ENCODE measurements at places on chromosomes 11 and 22.

- peak; percentile 28 for DNase-seq
These were observed 1.4 kb upstream of the RDX start for GRCh38 chr11:110297726-110298300.

GRCh38 chr11:36041988-36042611 lies 98.2 kb downstream of the LDLRAD3 start:
- no peak for DNase-seq

- DNase-seq: no peak
These were observed 6.5 kb upstream of the SCUBE1 start for GRCh38 chr22:43349636-43350035.

DNA sequence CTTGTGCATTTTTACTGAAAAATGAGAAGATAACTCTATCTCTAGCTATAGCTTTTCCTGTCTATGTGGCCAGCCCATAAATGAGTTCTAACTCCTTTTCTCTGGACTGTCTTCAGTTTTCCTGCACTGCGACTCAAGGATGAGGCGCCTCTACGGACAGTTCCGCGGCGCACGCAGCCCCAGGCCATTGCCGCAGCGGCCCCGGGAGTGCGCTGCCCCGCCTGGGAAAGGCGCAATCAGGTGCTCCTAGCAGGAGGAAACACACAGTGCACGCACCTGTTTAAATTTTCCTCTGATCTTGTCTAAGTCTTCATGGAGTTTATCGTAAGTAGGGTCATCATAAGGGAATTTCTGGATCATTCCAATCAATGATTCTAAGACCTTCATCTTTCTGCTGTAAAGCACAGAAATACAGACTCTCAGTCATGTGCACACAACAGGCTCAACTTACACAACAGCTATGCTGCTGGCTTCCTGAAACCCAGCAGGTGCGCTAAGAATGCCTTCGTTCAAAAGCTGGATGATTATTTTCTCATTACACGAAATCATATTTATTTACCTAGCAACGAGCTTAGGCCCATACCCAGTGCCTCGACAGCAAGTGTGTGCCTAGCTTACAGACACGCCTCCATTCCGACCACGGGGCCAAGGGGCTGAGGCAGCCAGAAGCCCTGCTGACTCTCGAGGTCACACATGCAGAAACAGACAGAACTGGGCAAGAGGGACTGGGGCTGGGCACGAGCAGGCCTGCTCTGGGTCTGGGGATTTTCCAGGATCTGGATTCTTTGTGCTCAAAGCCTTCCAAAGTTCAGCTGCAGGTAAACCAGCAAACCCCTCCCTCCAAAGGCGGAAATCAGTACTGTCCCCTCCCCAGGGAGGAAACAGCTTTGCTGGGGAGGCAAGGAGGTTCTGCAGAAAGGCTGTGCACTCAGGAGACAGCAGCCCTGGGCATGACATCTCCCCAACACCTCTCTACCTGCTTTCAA lies 7.2 kb downstream of the LTO1 start:
- no peak for DNase-seq

GRCh38 chr11:123678246-123678645 lies 23.8 kb upstream of the SCN3B start:
- DNase-seq: no peak
